NCI-H510A treated with DMSO at 0.1 percent for 48 hours (cell line): ENCODE measurements at places on chromosomes 11 and 22.

DNA sequence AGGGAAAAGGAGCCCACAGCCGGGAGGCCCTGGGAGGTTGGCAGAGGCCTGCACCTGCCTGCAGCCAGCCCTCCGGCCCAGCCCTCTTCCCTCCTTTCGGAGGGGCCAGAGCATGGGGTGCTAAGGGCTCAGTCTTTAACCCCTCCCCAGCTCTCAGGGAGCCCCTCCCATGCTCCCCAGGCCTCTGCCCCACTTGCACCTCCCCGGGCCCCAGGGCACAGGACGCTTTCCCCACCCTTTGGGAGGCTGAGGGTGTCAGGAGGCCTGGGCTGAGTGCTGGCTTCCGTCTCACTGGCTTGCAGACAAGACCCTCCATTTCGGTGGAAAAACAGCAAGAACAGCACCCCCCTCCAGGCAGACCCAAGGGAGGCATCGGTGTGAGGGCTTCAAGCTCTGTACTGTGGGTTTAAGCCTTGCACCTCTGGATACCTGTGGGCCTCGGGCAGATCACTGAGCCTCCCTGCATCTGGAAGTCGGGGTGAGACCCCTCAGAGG is 7.3 kb downstream of the ASCL2 start:
- no peak for DNase-seq

DNA sequence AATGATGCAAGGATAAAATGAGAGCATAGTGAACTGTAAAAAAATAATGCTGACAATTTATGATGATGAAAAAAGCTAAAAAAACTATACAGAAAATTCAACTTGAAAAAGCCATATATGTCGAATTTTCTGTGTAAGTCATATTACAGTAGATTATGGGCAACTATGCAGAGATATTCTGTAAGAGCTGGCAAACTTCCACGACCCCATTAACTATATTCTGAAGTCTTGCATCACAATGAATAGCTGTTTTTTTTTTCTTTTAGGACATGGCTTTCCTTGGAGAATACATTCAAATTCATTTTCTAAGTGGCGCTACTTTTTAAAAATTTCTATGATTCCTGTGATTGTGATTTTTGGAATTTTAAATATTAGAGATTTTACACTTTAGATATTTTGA is 18.4 kb downstream of the PSMD13 start:
- DNase-seq, result no peak

DNA sequence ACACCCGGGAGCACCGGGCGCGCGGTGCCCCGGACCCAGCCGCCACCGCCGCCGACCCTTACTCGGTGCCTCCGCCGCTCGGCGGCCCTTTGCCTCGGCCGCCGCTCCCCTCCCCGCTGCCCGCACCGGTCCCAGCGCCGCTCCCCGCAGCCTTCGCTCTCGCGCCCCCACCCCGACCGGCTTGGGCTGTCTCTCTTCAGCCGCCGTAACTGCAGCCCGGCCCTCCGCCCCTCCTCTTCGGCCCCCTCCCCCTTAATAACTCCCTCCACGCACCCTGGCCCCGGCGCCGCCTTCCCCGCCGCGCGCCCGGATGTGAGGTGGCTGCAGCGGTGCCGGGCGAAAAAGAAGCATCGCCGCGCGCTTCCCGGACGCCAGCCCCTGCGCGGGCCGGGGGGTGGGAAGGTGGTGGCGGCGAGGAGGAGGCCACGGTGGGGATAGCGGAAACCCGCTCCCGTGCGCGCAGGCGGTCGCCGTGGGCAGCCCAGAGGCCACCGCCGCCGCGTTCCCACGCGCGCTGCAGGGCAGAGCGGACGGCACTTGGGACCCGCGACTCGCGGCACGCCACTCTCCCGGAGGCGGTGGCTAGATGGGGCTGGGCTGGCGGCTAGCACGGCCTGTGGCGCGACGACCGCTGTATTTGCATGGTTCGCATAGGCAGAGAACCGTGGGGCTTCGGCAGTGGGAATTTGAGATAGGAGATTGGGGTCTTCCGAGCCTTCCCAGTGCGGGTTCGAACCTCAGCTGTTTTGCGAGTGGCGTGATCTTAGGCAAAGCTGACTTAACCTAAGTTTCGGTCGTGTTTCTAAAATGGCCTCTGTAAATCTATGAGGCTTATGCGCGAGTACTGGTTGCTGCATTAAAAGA is at the start of gene EIF4ENIF1:
EIF4ENIF1 (minus strand) TSS at position 211 of the 864 bp plus-strand sequence. CDS start 1,124 bp downstream, outside the sequence.
- peak; percentile 51 for DNase-seq

DNA sequence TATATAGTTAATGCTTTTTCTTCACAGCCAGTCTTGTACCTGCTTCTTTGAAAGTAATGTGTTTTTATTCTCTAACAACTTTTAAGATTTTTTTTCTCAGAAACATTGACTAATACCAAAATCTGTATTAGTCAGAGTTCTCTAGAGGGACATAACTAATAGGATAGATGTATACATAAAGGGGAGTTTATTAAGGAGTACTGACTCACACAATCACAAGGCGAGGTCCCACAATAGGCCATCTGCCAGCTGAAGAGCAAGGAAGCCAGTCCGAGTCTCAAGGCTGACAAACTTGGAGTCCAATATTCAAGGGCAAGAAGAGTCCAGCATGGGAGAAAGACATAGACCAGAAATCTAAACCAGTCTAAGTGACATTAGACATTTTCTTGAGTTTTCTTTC is 140.0 kb downstream of the RAB38 start:
- DNase-seq, result no peak

DNA sequence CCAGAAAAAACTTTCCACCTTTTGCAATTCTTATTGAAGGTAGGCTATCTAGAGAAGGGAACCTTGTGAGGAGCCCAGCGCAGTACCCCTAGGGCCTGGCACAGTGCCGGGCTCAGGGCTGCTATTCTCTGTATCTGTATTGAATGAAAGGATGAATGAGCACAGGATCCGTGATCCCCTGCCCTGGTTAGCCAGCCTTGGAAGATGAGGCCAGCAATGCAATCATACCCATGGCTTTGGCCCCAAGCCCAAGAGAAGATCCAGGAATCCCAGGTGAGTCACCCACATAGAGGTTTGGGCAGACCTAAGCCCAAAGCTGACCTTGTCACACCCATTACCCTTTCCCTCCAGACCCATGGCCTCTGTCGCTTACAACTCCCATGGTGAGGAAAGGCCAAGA is 92.5 kb upstream of the CD82 start:
- no peak for DNase-seq

DNA sequence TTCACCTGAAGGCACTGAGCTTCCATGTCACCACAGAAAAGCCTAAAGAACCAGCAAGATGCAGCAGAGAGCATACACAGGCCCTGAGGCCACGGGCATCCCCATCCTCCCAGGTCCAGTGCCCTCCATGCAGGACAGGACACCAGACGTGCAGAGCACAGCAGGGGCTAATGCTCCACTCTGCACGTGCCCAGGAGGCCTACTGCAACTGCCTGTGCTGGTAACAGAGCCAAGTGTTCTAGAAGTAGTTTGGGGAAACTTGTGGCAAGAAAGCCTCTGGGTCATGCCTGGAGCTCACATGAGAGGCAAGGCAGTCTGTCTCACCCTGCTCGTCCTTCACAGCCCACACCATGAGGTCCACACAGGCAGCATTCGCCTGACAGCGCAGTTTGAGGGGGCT is 30.7 kb downstream of the SERPIND1 start:
- no peak for DNase-seq

GRCh38 chr22:45518580-45518991 is 15.9 kb downstream of the FBLN1 start:
- no peak for DNase-seq

GRCh38 chr11:7353100-7353499 is 101.4 kb downstream of the SYT9 start:
- no peak for DNase-seq

- DNase-seq, result peak; percentile 51
Observed at GRCh38 chr22:28333088-28333487, 346.6 kb downstream of the TTC28 start.

DNA sequence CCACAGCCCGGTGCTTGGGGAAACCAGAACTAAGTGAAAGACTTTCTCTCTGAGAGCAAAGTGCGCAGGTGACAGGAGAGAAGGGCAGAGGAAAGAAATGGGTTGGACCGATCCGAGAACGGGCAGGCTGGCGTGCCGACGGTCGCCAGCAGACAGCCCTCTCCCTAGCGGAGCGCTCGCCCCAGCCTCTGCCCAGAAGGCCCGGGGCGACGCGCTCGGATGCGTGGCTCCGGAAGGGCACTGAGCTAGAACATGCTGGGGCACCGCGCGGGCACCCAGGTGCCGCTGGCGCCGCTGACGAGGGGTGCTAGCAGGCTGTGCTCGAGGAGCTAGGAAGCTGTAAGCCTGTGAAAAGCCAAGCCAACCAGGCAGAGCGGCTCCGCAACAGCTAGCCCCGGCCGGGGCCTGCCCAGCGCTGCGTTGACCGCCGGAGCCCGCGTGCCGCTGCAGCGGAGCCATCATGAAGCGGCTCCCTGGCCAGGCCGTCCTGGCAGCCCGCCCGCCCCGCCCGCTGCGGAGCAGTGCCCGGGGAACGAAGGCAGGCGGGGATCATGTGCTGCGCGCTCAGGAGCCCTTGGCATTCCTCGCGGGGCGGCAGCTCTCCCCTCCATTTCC is 22.1 kb upstream of the RRAS2 start:
- peak; percentile 37 for DNase-seq

DNA sequence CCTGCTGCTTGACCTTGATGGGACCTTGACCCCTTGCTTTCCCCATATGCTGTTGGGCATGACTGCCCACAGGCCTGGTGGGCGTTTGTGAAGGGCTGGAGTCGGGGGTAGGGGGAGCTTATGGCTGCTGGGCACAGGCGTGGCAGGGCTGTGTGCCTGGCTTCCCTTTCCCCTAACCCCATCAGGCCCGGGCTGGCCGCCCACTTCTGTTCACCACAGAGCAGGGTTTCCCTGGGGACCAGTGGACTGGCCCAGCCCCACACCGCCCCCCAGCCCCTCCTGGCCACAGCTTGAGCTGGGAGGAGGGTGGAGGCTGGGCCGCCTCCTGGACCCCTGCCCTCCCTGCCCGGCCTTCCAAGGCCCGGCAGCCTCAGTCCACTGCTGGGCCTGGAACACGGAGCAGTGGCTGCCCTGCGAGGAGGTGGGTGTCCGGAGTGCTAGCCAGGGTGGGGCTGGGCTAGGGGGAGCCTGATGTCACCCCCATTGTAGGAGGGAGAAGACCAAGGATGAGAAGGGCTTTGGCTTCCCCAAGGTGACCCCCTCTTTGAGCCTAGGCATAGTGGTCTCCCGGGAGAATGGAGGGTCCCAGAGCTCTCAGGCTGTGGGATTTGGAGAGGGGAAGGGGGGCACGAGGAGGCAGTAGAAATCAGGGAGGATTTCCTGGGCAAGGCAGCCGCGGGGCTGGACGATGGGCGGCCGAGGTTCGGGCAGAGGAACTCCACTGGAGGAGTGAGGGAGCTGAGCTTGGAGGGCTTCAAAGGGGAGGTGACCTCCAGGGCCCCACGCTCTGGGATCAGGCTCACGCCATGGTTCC is at the start of gene AIFM3:
AIFM3 (plus strand) TSS at position 373 of the 814 bp plus-strand sequence. CDS start 690 bp downstream, outside the sequence.
- DNase-seq, result no peak

GRCh38 chr11:34356576-34356912 is 1.3 kb downstream of the ABTB2 start:
- DNase-seq, result no peak

- no peak for DNase-seq
Observed at GRCh38 chr11:1968454-1969002, 21.4 kb downstream of the MRPL23 start.

- DNase-seq, result no peak
Observed at GRCh38 chr22:45192701-45193187, 29.0 kb downstream of the NUP50 start.

- no peak for DNase-seq
Observed at GRCh38 chr11:122618927-122619326, 36.6 kb upstream of the UBASH3B start.

DNA sequence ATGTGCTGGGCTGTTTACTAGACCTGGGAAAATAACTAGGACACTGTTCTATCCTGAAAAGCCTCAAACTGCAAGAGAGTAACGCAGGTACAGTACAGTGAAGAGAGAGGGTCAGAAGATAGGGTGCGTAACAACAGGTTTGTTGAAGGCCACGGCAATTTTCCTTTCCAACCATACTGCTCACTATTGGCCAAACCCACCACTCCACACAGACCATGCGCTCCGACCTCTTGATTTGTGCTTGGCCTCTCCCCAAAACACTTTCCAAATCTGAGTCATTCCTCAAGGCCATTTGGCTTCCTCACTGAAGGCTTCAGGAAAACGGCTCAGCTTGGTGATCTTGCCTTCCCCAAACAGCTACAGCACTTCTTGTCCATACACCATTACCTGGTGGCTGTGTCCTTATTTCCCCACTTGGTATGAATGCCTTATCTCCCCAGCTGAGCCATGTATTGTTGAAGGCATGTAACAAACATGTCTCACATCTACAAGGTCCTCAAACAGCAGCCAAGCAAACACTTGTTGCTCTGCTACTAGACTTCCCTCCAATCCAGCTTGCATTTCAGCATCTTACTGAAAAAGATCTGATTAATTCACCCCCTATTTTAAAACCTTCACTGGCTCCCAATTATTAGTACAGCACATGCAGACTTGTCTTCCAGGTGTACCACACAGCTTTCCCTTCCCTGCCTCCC is 40.9 kb downstream of the TCF20 start:
- DNase-seq, result no peak

- DNase-seq, result no peak
Observed at GRCh38 chr11:14872032-14872431, 20.0 kb downstream of the CYP2R1 start.

DNA sequence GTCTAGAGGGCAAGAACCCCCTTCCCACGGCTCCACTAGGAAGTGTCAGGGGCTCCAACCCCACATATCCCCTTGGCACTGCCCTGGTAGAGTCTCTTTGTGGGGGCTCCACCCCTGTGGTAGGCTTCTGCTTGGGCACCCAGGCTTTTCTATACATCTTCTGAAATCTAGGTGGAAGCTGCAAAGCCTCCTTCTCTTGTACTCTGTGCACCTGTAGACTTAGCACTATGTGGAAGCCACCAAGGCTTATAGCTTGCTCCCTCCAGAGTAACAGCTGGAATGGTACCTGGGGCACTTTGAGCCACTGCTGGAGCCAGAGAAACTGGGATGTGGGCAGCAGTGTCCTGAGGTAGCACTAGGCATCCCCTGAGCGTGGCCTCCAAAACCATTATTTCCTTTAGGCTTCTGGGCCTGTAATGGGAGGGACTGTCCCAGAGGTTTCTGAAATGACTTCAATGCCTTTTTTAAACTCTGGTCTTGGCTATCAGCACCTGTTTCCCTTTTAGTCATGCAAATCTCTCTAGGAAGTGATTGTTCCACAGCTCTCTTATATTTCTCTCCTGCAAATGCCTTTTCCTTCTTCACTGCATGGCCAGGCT is 68.4 kb downstream of the TRAF6 start:
- no peak for DNase-seq
